ENCODE measurements at places on chromosomes 13 and 19. TPM values are rescaled to one million over a fixed set of nuclear protein-coding genes. Genes with fewer than 3 reads are reported as not detected.

The ZNF865 gene
- 0.07 TPM for polyA plus RNA-seq

The COL4A1 gene
- not detected for polyA plus RNA-seq

The ZNF540 gene
- 0.21 TPM for polyA plus RNA-seq

The ELSPBP1 gene
- not detected for polyA plus RNA-seq

The KCTD15 gene
- 2.1 TPM for polyA plus RNA-seq

The PROZ gene
- not detected for polyA plus RNA-seq

The GNG8 gene
- not detected for polyA plus RNA-seq

The WDR87 gene
- polyA plus RNA-seq: not detected

The MAB21L1 gene
- not detected for polyA plus RNA-seq

The PPP6R1 gene
- 22.0 TPM for polyA plus RNA-seq

The GPR12 gene
- polyA plus RNA-seq: not detected

The IRS2 gene
- 2.4 TPM for polyA plus RNA-seq

The SIGLECL1 gene
- 0.18 TPM for polyA plus RNA-seq

The C2CD4C gene
- polyA plus RNA-seq: not detected

The SNRPD2 gene
- polyA plus RNA-seq: 188 TPM

The FBN3 gene
- not detected for polyA plus RNA-seq

The CADM4 gene
- 1.0 TPM for polyA plus RNA-seq

The TUBA3C gene
- not detected for polyA plus RNA-seq

The LRP3 gene
- 20.4 TPM for polyA plus RNA-seq

GRCh38 chr13:108777421-108778420 is 148.3 kb downstream of the MYO16 start:
- no peak for DNase-seq

DNA sequence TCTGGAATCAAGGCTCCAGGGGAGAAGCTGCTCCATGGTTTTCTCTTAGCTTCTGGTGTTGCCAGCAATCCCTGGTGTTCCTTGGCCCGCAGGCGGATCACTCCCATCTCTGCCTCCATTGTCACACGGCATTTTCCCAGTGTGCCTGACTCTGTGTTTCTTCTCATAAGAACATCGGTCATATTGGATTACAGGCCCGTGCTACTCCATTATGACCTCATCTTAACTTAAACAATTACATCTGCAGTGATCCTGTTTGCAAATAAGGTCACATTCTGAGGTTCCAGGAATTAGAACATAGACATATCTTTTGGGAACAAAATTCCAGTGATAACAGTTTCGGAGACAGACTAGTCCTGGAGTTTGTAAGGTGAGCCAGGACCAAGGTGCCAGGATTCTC is 23.5 kb upstream of the ALOX5AP start:
- no peak for DNase-seq

- no peak for DNase-seq
Measured at GRCh38 chr13:111492341-111492950, 172.0 kb downstream of the TEX29 start.

- peak; percentile 88 for DNase-seq
Measured at GRCh38 chr19:1074544-1075283, 7.7 kb downstream of the ARHGAP45 start.

DNA sequence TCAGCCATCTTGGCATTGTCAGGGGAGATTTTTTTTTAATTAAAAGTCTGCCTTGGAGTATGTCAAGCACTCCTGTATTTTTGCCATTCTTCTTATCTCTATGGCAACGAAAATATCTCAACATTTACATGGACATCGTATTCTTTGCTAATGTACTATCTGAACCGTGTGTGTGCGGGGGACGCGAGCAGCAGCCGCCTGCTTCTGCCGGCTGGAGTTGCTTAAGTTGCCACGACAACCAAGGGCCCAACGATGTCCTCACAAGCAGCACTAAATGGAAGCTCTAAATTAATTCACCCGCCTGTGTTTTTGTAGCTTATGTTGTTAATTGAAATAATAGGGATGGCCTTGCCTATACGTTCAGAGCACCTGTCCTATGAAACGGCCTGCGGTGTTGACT is 309.5 kb downstream of the TEX29 start:
- no peak for DNase-seq

- no peak for DNase-seq
Measured at GRCh38 chr19:1446713-1447481, 3.0 kb upstream of the APC2 start.

GRCh38 chr13:100478107-100478809 is 110.3 kb downstream of the GGACT start:
- no peak for DNase-seq

DNA sequence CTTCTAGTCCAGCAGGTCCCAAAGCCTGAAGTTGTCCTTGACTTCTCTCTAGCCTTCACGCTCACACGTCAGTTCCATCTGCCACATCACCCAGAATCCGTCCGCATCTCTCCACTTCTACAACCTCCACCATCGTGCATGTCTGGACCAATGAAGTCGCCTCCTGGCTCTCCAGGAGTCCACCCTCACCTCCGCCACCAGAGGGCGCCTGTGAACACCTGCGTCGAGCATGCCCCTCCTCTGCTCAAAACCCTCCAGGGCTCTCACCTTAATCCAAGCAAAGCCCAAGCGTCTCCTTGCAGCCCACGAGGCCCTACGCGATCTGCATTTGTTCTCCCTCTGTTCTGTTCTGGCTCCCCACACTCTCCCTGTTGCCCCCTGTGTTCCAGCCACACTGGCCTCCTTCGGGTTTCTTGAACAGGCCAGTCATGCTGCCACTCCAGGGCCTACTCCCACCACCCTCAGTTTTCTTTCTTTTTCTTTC is 3.7 kb downstream of the USHBP1 start:
- peak; percentile 74 for DNase-seq

- DNase-seq: no peak
Measured at GRCh38 chr19:42635233-42635539, 40.5 kb upstream of the CEACAM8 start.

DNA sequence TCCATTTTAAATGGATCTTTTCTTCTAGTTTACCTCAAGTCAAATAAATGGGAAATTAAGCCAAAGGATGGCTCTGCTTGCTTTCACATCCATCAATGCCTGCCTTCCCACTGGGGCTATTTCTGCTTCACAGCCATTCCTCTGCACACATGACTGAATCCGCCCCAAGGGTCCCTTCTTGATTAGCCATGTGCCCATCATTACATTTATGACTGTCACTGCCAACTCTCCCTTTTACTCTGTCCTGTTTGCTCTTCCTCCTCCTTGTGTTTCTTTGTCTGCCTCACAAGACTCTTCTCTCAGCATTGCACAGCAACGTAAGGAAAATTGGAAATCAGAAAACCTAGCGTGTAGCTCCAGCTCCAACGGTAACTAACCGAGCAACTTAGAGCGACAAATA is 410.2 kb downstream of the TBC1D4 start:
- no peak for DNase-seq

DNA sequence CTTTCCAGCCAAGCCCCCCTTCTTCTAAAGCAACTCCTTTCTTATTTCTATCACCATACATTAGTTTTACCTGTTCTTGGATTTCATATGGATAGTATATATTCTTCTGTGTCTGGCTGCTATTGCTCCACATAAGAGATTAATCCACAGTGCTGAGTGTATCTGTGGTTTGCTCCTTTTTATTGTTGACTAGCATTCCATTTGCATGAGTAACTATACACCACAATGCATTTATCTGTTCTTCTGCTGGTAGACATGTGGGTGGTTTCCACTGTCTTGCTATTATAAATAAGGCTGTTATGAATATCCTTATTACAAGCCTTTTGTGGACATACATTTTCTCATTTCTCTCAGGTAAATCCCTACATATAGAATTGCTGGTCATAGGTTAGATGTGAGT is 138.2 kb downstream of the SLC7A1 start:
- no peak for DNase-seq

GRCh38 chr13:48790199-48790598 is 136.5 kb downstream of the CYSLTR2 start:
- no peak for DNase-seq

GRCh38 chr13:110648146-110648819 is 32.9 kb downstream of the NAXD start:
- DNase-seq: no peak

GRCh38 chr13:114118086-114118485 is 14.3 kb downstream of the RASA3 start:
- DNase-seq: no peak

DNA sequence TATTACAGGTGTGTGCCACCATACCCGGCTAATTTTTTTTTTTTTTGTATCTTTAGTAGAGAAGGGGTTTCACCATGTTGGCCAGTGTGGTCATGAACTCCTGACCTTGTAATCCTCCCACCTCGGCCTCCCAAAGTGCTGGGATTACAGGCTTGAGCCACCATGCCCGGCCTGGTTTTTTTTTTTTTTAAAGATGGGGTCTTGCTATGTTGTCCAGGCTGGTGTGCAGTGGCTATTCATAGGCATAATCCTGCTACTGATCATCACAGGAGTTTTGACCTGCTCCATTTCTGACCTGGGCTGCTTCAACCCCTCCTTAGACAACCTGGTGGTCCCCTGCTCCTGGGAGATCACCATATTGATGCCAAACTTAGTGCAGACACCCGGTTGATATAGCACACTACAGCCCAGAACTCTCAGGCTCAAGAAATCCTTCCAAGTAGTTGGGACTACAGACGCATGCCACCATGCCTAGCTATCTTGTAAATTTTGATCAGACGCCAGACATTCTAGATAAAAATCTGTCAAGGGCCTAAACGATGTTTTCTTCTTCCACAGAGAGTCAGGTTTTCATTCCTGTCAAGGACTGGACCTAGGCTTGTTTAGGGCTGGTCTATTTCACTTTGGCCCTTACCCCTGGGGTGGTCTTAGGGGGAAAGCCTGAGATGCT is 9.5 kb downstream of the PLAUR start:
- DNase-seq: no peak

DNA sequence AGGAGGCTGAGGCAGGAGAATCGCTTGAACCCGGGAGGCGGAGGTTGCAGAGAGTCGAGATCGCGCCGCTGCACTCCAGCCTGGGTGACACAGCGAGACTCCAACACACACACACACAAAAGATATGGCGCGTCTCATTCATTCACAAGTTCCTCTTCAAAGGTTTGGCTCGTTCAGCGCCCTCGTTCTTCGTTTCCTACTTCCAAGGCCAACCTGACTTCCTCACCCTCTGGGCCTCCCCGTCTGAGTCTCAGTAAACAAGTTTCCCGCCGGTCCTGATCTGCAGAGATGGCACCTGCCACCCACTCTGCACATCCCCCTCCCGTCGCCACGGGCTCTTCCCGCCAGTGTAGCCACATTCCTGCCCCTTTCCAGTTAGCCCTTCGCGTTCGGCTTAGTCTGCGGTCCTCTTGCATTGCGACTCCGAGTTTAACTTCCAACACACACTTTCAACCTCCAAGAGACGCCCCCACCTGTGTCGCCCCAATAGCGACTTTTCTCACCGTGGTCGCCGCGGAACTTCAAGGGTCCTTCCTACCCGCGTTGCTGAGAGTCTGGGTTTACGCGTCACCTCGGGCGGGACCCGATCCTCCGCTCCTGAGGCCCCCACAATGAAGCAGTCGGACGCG is 1.3 kb upstream of the BSG start:
- DNase-seq: peak; percentile 76

DNA sequence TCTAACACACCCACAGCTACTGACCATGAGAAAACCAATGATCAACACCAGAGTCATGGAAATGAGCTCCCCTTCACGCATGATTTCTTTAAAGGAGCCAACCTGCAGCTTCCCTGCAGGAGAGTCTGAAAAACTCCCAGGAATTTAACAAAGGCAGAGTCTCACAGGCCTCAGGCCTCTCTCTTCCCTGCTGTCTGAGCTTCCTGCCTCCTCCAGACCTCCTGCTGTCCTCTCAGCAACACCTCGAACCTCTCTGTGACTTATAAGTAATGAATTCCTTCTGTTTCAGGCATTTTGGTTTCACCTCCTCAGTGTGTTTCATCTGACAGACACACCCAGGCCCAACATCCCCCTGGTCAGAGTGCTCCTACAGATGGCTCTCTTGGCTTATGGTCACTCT is 1044.4 kb downstream of the UQCRFS1 start:
- no peak for DNase-seq

- no peak for DNase-seq
Measured at GRCh38 chr19:44660081-44660480, 11.2 kb upstream of the CEACAM19 start.

DNA sequence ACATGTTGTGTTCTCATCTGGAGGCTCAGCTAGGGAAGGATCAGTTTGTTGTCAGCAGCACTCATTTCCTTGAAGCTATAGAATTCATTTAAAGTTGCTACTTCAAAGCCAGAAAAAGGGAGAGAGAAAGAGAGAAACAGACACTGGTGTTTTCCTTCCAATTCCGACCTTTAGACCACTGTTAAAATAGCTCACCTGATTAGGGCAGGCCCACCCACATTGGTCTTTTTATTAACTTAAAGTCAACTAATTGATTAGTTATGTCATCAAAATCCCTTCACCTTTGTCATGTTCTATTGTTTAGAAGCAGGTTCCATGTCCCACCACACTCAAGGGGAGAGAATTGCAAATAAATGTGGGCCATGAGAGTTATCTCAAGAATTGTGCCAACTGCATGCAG is 560.2 kb downstream of the PCDH17 start:
- no peak for DNase-seq

GRCh38 chr13:48078251-48078656 is 16.6 kb downstream of the MED4 start:
- DNase-seq: no peak

DNA sequence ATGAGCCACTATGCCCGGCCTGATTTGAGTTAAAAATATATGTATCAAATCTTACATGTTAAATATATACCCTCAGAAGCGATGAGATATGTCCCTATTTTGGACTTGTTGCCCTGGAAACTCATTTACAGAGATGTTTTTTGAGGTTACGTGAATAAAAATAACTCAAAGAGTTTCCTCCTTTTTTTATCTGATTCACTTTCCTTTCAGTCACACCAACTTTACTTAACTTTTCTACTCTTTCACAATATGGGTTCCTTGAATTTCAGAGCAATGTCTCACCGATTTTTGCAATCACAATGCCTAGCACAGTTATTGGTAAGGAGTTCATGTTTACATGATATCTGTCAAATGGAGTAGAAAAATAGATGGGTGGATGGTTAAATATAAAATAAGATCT is 2.3 kb downstream of the OR7C2 start:
- DNase-seq: peak; percentile 82

DNA sequence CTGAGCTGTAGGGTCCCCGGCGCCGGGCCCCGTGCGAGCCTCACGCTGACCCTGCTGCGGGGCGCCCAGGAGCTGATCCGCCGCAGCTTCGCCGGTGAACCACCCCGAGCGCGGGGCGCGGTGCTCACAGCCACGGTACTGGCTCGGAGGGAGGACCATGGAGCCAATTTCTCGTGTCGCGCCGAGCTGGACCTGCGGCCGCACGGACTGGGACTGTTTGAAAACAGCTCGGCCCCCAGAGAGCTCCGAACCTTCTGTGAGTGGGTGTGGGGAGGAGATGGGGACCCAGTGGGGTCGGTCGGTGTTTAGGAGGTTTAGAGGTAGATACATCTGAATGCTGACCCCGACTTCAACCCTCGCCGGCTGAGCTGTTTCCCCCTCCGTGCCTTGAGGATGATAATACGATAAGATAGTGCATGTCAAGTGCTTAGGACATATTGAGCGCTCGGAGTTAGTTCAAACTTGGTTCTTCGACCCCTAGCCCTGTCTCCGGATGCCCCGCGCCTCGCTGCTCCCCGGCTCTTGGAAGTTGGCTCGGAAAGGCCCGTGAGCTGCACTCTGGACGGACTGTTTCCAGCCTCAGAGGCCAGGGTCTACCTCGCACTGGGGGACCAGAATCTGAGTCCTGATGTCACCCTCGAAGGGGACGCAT is 1.9 kb downstream of the ICAM5 start:
- no peak for DNase-seq
